ENCODE measurements at places on chromosomes 5 and 9. TPM values are rescaled to one million over a fixed set of nuclear protein-coding genes. Genes with fewer than 3 reads are reported as not detected.

PCDHGA6 gene
- total RNA-seq = 0.18 TPM

SPINK6 gene
- not detected for total RNA-seq

EIF4EBP3 gene
- total RNA-seq = 14.7 TPM

CARTPT gene
- total RNA-seq = not detected

LCN1 gene
- not detected for total RNA-seq

DNA sequence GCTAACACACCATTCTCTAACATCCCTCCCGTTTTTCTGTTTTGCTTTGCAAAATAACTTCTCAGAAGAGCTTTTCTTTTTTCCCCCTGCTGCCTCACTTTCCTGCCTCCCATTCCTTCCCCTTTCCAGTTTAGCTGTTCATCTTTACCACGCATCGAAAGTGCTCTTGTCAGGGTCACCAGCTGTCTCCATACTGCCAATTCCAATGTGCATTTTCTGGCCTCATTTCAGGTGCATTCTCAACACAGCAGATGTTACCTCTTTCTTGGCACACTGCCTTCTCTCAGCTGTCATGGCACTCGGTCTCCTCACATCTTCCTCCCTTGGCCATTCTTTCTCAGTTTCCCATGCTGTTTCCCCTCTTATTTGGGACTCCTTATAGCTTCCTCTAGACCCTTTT is 9.5 kb downstream of the ARSK start:
- no peak for DNase-seq

DNA sequence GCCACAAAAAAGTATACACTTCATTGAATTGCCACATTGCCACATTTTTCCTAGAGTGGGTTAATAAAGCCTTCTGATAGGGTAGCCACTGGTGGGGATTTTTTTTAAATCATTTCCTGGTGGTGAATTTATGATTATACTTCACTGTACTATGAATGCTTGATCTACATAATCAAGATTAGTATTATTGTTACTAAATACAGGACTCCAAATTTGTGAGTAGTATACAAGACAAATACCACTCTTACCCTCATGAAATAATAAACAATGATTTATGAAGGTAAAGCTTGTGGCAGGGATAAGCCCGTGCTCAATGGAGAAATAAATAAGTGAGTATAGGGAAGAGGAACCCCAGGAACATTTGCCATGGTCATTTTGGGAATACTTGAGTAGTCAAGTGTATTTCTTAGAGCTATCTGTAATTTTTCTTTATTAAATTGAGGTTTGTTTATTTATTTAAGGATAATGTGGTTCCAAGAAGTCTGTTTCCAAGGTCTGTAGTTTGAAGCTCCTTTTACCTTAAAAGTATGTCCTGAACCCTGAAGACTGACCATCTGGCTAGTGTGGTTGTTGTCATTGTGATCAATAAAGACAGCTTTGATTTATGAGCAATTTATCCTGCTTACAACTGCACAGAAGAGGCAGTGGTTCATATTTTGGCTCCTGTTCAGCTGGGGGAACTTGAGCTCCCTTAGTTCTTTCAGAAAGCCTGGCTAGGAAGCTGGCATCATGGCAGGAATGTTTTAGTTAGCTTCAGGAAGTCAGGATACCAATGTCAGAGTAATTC is 118.6 kb downstream of the ZSWIM6 start:
- no peak for DNase-seq

KIF12 gene
- 0.47 TPM for total RNA-seq

DNA sequence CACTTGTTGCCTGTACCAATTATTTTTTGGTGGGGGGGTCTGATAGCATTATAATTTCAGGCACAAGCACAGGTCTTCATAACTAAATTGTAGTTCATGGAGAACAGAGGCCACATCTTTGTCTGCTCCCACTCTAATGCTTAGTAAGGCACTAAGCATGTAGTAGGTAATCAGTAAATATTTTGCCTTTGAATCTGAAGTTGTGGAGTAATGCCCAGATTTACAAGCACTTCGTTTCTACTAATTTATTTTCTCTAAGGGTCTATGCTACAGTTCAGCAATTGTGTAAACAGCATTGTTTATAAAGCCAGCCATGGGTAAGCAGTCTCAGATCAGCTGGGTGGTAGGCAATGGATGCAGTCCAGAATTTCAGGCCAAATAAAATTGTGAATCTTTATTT is 78.6 kb downstream of the GRIA1 start:
- DNase-seq = no peak

- peak; percentile 85 for DNase-seq
These were observed 39.6 kb downstream of the ZNF608 start for GRCh38 chr5:124706729-124707361.

LRRTM2 gene
- total RNA-seq = not detected

- no peak for DNase-seq
These were observed 182.2 kb upstream of the ANKRD55 start for GRCh38 chr5:56415356-56415765.

CYFIP2 gene
- 26.4 TPM for total RNA-seq

- DNase-seq = no peak
These were observed 151.7 kb downstream of the TTC39B start for GRCh38 chr9:15155323-15155722.

COL23A1 gene
- total RNA-seq = not detected

- DNase-seq = no peak
These were observed 205.3 kb downstream of the CDH10 start for GRCh38 chr5:24439465-24439864.

DNA sequence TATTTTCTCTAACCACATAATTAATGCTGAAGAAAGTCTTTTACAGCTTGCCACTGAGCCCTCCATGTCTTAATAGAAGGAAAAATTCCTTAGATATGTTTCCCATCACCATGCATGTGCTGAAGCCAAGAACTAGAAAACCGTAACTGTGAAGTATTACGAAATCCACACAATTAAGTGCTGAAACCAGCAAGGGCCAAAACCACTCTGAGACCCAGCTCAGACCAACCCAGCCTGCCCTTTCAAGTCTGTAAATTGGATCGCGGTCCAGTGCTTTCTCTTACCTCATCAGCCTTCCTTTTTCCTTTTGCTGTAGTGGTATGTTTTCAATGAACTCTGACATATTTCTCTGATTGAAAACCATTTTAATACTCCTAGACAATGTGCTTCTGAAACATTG is 26.3 kb downstream of the SEMA5A start:
- no peak for DNase-seq

GRCh38 chr5:54988218-54988617 is 2.8 kb upstream of the ESM1 start:
- DNase-seq = no peak

- no peak for DNase-seq
These were observed 18.6 kb downstream of the ADAMTSL2 start for GRCh38 chr9:133553123-133553522.

GRCh38 chr5:34628373-34628772 is 27.8 kb upstream of the RAI14 start:
- DNase-seq = no peak

GRM6 gene
- total RNA-seq = not detected

DNA sequence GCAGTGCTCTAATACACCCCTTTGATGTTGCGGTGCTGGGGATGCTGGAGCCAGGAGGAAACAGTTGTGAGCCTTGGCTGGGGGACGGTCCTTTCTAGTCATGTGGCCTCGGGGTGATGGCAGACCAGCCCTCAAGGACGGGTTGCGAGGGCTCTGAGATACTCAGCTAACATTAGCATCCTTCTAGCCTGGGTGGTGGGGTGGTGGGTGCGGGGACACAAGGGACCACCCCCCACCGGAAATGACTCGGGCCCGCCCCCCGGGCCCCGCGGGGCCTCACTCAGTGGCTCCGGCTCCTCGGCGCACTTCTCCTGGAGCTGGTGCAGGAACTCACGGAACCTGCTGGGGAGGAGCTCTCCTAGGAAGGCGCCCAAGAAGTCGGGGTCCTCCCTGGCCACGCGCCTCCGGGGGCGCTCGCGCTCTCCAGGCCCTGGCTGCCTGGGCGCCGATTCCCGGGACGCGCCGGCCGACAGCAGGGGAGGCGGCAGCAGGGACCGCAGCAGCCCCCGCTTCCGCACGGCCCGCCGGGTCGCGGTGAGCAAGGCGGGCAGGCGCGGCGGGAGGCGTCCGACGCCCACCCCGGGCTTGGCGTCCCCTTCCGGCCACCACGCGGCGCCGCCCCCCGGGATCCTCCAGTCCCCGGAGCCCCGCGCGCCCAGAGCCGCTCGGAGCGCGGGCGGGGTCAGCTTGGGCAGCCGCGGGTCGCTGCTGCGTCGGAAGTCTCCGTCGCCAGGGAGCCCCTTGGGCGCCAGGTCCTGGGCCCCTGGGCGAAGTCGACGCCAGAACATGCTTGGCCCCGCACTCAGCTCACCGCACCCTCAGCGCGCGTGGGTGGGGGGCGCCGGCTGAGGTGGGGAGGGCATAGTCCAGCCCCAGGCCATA is 873 bp downstream of the C9orf50 start:
- no peak for DNase-seq

DNA sequence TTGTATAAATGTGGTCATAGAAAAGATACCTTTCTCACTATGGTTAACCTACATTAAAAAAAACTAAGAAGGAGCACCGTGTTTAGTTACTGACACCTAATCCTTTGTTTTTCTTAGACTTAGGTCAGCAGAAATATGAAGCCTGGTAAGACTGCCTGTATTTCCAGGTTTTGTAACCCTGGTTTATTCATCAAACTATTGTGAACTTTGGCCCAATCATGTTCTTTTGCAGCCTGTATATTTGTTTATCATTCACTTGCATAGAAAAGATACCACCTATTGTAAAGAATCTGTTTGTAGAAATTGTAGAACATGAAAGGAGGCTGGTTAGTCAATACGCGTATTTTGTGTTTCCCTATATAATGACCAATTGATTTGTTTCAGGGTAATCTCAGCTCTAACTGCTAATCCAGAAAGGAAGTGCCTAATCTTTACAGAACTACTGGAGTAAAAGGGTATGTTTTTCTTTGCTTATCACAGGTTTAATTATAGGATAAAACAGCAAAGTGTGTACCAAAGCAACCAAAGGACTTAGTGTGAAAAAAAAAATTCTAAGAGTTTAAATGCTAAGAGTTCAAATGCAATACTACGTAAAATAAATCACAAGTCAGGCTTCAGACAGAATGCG is 103.6 kb downstream of the LURAP1L start:
- DNase-seq = no peak

GRCh38 chr5:93274291-93274690 is 306.7 kb downstream of the NR2F1-AS1 start:
- no peak for DNase-seq

DNA sequence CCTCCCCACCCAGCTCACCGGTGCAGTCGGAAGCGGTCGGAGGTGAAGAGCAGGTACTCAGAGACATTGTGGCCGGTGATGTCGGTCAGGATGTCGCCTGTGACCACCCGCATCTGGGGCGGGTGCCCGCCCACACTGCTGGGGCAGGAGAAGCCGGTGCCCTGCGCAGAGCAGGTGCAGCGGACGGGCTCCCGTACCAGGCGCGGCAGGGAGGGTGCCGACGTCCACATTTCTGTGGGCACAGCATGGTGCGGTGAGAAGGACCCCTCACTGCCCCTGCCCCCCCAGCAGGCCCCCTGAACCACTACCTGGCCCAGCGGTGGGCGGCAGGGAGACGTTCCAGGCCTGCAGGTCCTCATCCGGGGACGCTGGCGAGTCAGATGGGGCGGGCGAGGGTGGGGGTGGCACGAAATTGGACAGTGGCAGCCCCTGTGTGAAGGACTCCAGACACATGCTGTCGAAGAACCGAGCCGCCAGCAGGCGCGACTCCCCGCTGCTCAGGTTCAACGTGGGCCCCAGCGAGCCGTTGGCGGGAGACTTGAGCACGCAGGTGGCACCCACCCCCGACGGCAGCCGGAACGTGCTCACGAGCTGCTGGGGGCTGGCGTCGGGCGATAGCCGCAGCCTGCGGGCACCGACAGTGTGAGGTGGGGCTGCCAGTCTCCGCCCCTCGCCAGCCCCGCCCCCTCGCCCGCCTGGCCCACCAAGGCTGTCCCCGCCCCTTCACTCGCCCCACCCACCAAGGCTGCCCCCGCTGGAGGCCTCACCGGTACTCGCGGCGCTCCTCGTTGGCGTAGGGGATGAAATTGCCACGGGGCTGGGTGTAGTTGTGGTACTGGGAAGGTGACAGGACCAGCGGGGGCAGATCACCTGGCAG is 15.1 kb downstream of the ABCA2 start:
- DNase-seq = no peak

LMBRD2 gene
- 9.9 TPM for total RNA-seq

PCDHGA5 gene
- 0.16 TPM for total RNA-seq

DNA sequence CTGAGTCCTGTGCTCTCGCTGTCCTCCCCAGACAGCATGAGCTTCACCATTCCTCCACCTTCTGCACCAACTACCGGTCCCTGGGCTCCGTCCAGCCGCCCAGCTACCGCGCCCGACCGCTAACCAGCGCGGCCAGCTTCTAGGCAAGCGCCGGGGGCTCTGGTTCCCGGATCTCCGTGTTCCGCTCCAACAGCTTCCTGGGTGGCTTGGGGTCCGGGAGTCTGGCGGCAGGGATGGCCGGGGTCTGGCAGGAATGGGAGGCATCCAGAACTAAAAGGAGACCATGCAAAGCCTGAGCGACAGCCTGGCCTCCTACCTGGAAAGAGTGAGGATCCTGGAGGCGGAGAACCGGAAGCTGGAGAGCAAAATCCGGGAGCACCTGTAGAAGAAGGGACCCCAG is 613.1 kb upstream of the PTGER4 start:
- no peak for DNase-seq

SLC36A2 gene
- not detected for total RNA-seq

- no peak for DNase-seq
These were observed 36.6 kb downstream of the MELK start for GRCh38 chr9:36609306-36609705.

DNA sequence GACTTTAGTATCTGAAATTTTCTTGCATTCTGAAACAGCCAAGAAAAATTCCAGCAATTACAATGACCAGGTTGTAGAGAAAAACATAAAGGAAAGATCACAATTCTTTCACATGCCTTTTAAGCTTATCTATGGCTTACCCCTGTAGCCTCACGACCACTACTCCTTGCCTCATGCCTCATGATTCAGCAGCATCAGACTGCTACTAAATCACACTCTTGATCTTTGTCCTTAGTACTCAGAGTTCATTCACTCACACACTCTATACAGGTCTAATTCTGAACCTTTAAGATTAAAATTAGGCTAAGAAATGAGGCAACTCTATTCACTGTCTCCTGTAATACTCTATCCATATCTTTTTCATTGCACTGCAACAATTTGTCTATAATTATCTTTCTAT is 415.1 kb downstream of the MLLT3 start:
- DNase-seq = no peak

DNA sequence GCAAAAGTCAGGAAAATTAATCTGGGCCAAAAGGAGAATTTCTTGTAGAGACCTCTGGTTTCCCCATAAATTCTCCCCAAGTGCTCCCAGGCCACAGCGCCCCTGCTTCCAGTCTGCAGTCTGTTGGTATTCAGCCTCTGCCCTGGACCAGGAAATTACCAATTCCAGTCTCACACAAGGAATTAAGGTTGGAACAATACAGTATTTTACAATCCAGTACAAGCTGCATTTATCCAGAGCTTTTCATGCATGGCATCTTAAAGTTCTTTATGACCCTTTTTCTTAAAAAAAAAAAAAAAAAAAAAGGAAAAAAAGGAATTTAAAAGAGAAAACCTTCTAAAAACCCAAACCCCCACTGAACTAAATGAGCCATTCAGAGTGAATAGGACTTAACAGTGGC is 139.6 kb upstream of the RANBP3L start:
- no peak for DNase-seq

GRCh38 chr5:22693121-22693520 is 160.0 kb downstream of the CDH12 start:
- no peak for DNase-seq
